ENCODE measurements at places on chromosomes 1 and 21.

GRCh38 chr1:219083631-219084030 lies 90.0 kb upstream of the LYPLAL1 start:
- DNase-seq, result no peak

- DNase-seq, result no peak
Measured at GRCh38 chr1:57204091-57204490, 219.8 kb downstream of the DAB1 start.

- DNase-seq, result no peak
Measured at GRCh38 chr1:221683681-221684080, 58.2 kb downstream of the DUSP10 start.

GRCh38 chr1:75165264-75165663 lies 31.1 kb downstream of the LHX8 start:
- DNase-seq, result no peak

GRCh38 chr1:64315402-64315801 lies 112.0 kb downstream of the UBE2U start:
- DNase-seq, result no peak

GRCh38 chr1:63713627-63714481 lies 60.0 kb upstream of the ROR1 start:
- DNase-seq, result no peak

- no peak for DNase-seq
Measured at GRCh38 chr1:119116725-119117124, 23.7 kb downstream of the WARS2 start.
